Stomach (tissue), 19 donors: ENCODE measurements at places on chromosomes 12 and 14. TPM values are rescaled to one million over a fixed set of nuclear protein-coding genes. Genes with fewer than 3 reads are reported as not detected.

OR6C2 gene
- not detected for polyA plus RNA-seq

RTL1 gene
- polyA plus RNA-seq, result not detected

DNA sequence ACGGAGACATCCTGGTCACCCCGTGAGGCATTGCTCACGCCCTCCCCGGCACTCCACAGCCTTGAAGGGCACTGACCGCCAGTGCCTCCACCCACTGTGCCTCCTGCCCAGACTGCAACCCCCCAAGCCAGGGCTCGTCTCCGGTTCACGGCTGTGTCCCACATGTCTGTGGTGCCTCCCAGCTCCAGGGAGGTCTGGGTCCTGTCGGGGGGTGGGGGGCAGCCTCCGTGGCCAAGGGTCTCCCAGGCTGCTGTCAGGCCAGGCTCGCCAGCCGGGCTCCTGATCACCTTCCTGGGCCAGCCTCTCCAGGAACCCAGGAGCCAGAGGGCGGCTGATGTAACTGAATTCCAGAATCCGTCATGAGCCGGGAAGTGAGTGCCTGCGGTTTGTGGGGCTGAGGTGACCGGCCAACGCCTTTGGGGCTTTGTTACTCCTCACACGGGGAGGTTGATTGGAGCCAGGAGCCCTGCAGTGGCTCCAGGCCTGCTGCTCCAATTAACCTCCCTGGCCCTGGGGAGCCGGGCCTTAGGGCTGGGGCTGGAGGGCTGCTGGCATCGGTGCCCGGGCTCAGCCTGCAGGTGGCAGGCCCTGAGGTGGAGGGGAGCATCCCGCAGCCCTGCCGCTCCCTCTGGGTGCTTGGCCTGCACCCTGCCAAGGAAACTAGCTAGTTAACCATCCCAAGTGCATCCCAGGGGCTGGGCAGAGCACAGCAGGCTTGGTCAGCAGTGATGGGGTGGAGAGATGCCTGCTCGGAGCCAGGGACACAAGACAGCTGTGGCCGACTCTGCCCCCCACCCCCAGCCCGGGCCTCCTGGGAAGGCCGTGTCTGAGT lies 36.4 kb upstream of the FBRSL1 start:
- H3K27me3 ChIP-seq, result peaks cover 81% of the 10 kb centered on the region
- H3K36me3 ChIP-seq, result no peaks in the 10 kb centered on the region
- H3K27ac ChIP-seq, result no peak overlapping the region

DNA sequence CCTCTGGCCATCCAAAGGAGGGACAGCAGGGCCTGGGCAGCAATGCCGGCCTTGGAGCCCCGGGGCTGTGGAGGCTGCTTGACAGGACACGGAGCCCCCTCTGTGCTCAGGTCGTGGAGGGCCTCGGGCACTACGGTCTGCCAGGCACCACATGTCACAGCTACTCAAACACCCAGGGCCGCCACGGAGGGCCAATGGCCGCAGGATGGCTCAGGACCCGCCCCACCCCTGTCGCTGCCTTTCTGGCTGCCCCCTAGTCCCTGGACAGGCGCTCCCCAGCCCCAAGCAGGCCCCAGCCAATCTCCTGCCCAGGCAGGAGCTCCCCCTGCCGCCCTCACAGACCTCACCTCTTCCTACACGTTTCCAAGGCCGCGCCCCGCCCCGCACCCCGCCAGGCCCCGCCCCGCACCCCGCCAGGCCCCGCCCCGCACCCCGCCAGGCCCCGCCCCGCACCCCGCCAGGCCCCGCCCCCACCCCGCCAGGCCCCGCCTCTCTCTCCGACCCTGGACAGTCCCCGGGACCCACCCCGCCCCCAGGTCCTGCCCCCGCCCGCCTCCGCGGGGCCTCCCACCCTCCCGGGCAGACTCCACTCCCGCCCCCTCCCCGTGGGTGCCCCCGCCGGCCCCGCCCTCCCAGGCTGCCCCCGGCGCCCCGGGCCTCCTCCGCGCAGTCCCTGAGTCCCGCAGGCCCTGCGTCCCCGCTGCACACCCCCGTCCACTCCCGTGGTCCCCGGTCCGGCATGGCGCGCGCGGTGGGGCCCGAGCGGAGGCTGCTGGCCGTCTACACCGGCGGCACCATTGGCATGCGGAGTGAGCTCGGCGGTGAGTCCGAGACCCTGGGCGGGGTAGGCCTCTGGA lies at the start of gene ASPG:
TSS of gene ASPG (plus strand) at position 669 of the 857 bp plus-strand sequence. CDS start at position 740, 71 bp downstream.
- peak; percentile 55 for DNase-seq
- H3K4me3 ChIP-seq, result peak within 1 kb of the TSS; percentile 28
- H3K4me1 ChIP-seq, result peaks cover 62% of the 10 kb centered on the region
- H3K27ac ChIP-seq, result no peak within 1 kb of the TSS
- H3K27me3 ChIP-seq, result no peaks in the 10 kb centered on the region
- H3K36me3 ChIP-seq, result no peaks in the 10 kb centered on the region
